ENCODE measurements at places on chromosomes 5 and 9.

- no peak for DNase-seq
Observed at GRCh38 chr9:87193151-87193550, 245.8 kb upstream of the GAS1 start.

- no peak for DNase-seq
Observed at GRCh38 chr9:94780516-94780950, 54.0 kb downstream of the AOPEP start.

GRCh38 chr9:3893519-3893918 is 367.7 kb upstream of the RFX3 start:
- DNase-seq, result no peak

DNA sequence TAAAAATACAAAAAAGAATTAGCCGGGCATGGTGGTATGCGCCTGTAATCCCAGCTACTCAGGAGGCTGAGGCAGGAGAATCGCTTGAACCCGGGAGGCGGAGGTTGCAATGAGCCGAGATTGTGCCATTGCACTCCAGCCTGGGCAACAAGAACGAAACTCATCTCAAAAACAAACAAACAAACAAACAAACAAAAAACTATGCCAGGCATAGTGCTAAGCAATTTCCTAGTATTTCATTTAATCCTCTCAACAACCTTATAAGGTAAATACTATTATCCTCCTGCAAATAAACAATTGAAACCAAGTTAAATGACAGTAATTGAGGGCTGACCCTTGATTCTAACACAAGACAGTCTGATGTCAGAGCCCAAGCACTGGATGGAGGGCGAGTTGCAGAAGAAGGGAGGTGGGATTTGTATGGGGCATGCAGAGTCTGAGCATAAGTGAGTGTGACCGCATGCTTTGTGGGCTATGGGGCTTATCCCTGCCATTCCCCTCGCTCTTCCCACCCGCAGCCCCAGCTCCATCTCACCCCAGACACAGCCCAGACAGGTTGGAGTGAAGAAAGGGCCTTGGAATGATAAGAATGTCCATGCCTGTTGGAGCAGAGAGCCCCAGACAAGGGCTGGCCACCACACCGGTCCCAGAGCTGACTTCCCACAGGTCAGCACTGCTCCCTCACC is 24.3 kb upstream of the RPS14 start:
- no peak for DNase-seq

DNA sequence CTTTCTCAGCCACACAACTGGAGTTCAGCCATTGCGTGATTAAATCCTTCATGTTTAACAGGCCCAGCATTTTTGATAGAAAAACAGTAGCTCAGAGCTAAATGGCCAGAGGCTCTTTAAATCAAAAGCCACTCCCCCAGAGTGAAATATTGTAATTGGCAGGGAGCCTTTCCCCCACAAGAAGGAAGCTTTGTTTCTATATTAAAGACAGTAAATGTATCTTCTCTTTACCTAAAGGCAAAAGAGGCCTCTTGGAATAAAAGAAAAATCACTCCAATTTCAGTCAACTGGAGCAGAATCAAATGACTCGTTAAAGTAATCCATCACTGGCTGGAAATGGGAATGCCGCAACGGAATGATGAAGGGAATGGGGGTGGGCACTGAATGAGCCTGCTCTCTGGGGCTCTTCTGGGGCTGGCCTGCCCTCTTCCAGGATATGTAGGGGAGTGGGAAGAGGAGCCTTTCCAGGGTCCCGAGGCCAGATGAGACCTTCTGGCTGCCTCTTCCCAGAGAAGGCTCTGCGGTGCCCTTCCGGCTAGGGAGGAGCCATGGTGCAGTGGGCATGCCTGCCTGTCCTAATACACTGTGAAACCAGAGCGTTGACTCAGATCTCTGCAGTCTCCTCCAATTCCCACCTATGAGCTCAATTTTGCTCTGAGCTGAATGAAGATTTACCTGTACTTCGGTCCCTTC is 45.2 kb downstream of the ANKDD1B start:
- DNase-seq, result no peak

DNA sequence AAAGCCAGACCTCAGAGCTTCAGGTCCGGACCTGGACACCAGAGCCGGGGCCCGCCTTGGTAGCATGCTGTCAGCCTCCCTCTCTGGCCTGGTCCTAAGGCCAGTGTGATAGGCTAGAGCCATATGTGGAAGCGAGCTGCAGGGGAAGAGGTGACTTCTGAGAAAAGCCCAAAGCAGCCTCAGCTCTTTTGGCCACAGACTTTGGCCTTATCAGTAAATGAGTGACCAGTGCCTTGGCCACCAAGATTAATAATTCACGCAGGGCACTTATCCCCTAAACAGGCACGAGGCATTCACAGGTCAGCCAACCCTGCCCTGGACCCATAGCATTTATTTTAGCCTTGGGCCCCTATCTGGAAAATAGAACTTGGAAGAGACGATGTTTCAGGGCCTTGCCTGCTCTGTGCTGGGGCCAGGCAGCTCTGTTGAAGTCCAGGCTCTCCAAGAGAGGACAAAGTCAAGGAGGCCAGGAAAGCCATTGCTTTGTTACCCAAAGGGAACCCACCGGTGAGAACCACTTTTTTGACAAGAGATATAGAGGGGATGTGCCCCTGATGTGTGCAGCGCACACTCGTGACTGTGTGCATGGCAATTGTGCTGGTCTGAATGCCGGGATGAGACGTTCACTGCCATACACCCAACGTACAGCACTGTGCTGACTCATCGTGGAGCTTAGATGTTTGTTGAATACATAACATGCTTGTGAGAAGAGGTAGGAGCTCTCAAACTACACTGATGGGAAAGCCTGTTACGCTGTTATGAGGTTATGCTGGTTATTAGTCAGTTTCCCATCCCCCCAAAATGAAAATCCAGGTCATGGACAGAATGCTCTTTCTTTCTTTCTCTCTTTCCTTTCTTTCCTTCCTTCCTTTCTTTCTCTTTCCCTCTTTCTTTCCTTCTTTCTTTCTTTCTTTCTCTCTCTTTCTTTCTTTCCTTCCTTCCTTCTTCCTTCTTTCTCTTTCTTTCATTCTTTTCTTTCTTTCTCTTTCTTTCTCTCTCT is 5.0 kb upstream of the SLC34A1 start:
- DNase-seq, result peak; percentile 34

GRCh38 chr9:15310107-15310850 is 3.3 kb upstream of the TTC39B start:
- peak; percentile 20 for DNase-seq

DNA sequence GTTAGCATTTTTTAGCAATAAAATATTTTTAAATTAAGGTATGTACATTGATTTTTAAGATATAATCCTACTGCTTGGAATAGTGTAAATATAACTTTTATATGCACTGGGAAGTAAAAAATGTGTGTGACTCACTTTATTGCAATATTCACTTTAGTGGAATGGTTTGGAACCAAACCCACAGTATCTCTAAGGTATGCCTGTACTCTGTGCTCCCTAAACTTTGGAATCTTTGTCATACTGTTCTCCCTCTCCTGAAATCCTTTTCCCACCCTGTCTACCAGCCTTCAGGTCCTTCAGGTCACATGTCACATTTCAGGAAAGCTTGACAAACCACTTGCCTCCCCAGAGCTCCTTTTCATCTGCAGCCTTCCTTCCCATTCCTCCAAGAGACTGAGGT is 308.7 kb downstream of the SPOCK1 start:
- DNase-seq, result no peak

- DNase-seq, result no peak
Observed at GRCh38 chr5:39943811-39944210, 519.0 kb upstream of the DAB2 start.

DNA sequence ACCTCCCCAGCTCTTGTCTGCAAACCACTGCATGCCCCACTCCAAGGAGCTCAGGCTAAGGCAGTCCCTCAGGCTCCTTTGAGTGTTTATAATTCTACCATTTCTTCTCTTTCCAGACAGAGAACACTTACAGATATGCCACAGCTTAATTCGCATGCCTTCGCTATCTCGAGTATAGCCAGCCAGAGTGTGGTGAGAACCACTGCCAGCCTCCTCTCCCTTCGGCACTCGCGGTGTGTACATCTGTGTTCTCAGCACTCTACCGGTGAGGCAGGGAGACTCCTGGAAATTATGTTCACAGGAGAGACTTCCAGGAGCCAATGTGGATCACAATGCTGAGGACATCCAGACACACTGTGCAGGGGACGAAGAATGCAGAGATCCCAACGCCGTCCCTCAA is 143.7 kb upstream of the IRX1 start:
- DNase-seq, result no peak

GRCh38 chr9:131144201-131144600 is 18.8 kb downstream of the NUP214 start:
- DNase-seq, result no peak
